Central memory CD8-positive, alpha-beta T cell (primary cell): ENCODE measurements at places on chromosomes 5 and 9.

- no peak for DNase-seq
These were observed 498.5 kb upstream of the TYRP1 start for GRCh38 chr9:12194731-12195130.

- DNase-seq, result no peak
These were observed 71.3 kb downstream of the TMC1 start for GRCh38 chr9:72592502-72593403.

DNA sequence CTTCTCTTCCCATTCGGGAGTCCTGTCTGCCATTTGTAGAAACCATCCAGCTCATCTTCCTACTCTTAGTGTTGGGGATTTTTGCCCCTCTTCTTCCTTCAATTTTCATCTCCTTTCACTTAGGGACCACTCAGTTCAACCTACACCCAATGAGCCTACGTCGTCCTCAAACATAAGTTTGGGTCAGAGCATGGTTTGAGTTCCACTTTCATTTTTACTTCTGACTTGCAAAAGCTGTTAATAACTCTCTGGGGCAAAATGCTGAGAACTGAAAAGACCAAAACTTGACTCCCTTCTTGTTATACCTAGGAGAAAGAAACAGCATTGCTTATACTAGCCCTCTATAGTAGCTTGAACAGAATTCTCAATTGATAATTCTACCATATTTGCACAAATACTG lies 381.5 kb upstream of the MPDZ start:
- no peak for DNase-seq

DNA sequence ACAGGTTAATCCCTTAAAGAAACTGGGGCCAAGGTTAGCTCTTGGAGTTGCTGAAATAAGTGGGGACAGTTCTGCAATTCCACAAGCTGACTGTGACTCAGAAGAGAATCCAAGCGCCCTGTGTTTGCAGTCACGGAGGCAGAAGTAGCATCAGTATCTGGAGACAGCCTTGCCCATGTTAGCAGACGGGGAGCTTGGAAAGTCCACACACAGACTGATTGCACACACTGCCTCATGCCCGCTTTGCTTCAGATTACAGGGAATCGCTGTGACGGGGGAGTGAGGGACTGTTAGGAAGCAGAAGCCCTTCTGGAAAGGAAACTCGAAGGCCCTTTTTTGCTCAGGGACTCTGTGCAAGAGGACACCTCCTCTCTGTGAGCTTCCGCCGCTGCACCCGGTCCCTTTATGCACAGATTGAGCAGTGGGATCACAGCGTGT lies 30.9 kb upstream of the PPP1R26 start:
- DNase-seq, result no peak

GRCh38 chr9:80285326-80285725 lies 713.6 kb downstream of the TLE4 start:
- no peak for DNase-seq

GRCh38 chr5:103901885-103902284 lies 339.3 kb upstream of the NUDT12 start:
- no peak for DNase-seq

- no peak for DNase-seq
These were observed 11.5 kb downstream of the SFXN1 start for GRCh38 chr5:175489693-175490443.

DNA sequence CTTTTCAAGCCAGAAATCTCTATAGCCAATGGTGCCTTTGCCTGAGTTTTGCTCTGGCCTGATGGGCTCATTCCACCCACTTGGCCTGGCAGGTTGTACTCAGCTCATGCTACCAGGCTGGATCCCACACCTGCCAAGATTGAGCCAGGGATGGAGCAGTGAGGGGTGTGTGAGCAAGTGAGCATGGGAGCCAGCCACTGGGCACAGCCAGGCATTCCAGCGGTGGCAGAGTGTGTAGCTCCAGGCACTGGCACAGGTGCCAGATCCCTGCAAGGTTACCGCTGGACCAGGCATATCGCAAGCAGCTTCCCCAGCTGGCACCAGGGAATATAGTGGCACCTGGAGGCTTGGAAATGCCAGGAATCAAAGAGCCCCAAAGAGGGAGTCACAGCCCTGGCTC lies 2395.6 kb upstream of the C9orf72 start:
- no peak for DNase-seq

- DNase-seq, result no peak
These were observed 7.3 kb upstream of the FCN1 start for GRCh38 chr9:134925011-134925511.

GRCh38 chr5:110053824-110054223 lies 364.1 kb downstream of the MAN2A1 start:
- DNase-seq, result no peak

DNA sequence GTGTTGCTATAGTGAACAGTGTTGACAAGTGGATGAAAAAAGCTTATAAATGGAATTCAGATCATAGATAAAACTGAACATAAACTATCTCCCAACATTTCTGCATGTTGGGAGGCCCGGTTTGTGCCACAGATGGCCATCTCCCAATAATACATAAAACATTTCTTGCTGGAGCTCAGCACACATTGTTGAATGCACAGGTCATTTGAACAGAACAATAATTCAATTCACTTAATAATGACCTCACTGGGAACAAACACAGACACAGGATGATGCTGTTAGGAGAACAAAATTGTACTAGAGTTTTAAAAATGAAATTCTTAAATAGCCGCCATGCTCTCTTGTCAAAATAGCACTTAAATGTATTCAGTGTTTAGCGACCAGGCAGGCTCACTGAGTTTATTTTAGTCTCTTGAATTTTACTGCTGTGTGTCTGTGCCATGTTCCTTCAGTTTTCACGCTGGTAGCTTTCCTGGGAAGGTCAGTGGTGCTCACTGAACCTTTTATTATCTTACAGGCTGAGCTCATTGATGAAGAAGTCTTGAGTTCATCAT lies 85.0 kb upstream of the SSBP2 start:
- DNase-seq, result no peak

GRCh38 chr9:70390933-70391341 lies 23.5 kb downstream of the KLF9 start:
- DNase-seq, result no peak

GRCh38 chr5:75363726-75364495 lies 26.9 kb downstream of the HMGCR start:
- no peak for DNase-seq

DNA sequence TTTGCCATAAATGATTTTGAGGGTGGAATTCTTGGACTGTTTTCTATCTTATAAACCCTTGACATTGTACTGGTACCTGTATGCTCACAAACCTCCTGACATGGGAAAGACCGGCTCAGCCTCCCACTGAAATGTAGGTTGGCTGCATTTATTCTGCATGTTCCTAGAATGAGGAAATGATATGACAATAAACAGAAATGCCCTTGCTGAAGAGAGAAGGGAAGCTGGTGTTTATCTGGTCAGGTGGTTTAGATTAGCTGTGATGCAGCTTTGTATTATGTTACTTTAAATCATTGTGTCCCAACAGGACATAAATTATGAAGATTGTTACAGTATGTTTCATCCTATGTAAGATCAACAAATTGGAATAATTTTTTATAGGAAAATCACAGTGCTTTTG lies 23.1 kb upstream of the CATSPER3 start:
- no peak for DNase-seq

DNA sequence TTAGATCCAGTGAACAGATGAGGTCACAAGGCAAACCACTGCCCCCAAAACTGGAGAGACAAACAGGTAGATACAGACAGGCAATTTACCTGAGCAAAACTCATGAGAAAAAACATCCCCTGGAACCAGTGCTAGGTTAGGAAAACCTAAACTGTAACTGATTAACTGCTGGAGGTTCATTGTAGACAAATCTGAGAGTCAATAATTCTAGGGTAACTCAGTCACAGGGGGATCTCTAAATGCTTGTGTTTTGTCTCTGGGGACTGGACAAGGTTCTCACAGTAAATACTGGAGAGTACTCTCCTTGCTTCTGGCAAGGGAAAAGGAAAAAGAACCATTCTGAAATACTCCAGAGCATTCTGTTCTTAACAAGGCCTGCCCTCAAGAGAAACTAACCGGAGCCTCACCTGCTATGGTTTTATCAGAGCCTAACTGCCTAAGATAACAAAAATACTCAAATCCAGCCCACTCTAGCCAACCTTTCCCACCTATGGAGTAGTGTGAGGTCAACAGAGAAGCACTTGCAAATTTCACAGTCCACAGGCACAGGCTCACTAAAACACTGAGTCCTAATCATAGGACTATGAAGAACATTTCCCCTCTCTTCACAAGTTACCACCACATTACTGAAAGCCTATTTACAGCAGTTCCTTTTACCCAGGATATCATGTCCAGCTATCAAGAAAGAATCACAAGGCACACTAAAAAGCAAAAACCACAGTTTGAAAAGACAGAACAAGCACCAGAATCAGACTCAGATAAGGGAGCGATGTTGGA lies 139.9 kb upstream of the ACOT12 start:
- no peak for DNase-seq

- DNase-seq, result no peak
These were observed 28.3 kb downstream of the LRRC70 start for GRCh38 chr5:62606878-62607277.

DNA sequence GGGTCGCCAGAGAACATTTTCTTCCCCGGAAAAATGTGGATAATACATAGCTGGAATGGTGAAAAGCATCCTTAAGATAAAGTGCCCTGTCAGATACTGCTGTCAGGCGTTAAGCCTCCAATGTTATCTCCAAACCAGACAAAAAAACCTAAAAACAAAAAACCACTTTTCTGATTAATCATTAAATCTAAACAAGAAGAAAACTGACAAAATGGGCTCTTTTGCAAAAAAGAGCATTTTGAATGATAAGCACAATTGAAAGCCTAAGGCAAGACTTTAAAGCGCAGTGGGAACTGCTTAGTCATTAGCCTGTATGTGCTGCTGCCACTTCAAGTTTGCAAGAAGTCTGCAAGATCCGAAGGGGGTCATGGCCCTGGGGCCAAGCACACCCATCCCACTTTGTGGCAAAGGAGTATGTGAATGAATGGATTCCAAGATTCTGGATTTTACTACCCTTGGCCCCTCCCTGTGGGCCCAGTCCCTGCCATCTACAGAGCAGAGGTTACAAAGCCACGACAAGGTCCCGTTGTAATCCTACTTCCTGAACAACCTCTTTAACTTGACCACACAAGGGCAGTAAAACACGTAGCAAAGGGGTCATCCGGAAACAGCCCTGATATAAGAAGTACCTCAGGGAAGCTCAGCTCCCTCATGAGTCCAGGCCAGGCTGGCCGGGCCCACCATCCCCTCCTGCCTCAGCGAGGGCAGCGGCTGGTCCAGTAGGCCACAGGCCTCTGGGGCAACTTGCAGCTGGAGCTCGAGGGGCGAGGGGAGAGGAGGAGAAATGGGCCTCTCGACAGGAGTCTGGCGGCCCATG lies 29.7 kb downstream of the SHB start:
- no peak for DNase-seq

DNA sequence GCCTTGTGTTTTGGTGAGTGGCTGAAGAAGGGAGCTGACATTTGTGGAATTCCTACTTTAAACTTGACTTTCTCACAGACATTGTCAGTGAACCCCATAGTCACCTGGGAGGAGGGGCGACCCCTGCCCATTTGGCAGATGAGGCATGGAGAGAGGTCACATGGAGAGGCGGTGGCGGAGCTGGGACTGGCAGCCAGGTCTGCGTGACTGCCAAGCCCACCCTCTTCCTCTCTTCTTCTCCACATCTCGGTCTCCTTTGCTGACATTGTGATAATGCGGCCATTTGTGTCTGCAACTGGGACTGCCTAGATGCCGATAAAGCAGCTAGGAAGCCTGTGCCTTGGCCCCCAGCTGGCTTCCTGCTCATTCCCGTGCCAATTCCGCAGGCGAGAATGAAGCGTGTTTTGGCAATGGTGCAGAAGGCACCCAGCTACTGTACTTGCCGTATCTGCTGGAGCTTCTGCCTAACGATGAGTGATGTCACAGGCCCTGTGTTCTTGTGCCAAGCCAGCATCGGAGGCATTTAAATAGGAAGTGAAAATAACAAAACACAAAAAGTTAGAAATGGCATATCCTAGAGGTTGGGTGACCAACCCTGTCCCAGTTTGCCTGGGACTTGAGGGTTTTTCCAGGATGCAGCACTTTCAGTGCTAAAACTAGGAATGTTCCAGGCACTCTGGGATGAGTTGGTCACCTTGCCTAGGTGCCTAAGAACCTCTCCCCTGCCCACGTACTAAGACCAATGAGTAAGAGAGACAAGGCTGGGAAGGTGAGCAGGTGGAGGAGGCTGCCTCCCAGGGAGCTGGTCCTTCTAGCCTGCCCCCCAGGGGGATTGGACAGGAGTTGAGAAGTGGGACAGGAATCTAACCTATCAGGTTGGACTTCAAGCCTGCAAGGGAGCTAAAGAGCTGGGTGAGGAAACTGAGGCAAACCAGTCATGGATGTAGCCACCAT lies 23.6 kb downstream of the OLFML2A start:
- DNase-seq, result no peak

- no peak for DNase-seq
These were observed 34.2 kb upstream of the MSH3 start for GRCh38 chr5:80620211-80620610.

GRCh38 chr9:115671236-115671962 lies 482.2 kb upstream of the PAPPA start:
- no peak for DNase-seq

DNA sequence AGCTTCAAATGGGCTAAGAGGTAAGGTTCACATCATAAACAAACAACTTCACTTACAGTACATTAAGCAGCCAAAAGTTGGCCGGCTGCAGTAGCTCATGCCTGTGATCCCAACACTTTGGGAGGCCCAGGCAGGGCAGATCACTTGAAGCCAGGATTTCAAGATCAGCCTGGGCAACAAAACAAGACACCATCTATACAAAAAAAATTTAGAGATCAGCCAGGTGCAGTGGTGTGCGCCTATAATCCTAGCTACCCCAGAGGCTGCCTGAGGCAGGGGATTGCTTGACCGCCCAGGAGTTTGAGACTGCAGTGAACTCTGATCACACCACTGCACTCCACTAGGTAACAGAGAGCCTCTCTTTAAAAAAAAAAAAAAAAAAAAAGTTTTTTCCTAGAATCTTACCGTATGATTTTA lies 16.9 kb downstream of the UBTD2 start:
- DNase-seq, result no peak

GRCh38 chr5:150068472-150068871 lies 17.9 kb downstream of the CSF1R start:
- DNase-seq, result no peak

DNA sequence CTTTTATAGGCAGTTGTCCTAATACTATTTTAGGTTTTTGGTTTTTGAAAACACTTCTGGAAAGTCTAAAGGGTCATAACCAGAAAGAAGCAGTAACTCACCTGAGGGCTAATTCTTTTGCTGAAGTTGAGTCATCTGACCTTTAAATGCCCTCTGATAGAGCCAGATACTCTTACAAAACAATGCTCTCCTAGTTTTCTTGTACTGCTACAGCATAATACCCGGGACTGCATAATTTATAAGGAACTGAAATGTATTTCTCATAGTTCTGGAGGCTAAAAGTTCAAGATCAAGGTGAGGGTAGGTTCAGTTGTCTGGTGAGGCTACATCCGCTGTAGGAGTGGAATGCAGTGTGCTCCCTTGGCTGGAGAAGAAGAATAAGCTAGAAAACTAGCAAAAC lies 670.3 kb downstream of the TLE4 start:
- DNase-seq, result no peak

DNA sequence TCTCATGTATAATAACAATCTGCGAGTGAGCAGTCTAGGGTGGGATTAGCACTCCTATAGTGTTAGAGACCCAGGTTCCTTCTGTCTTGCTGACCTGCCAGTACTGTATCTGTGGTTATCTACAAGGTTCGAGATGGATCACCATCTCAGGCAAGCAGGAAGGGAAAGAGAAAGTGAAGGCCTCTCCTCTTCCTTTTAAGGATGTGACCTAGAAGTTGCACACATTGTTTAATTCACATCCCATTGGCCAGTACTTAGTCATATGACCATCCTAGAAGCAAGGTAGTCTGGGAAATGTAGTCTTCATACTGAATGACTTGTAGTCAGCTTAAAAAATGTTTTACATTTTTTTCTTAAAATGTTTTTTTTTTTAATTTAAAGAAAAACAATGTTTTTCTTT lies 168.6 kb downstream of the CARTPT start:
- no peak for DNase-seq
